ENCODE measurements at places on chromosomes 7 and 10.

- DNase-seq, result no peak
Measured at GRCh38 chr10:61354401-61354975, 98.7 kb downstream of the TMEM26 start.

DNA sequence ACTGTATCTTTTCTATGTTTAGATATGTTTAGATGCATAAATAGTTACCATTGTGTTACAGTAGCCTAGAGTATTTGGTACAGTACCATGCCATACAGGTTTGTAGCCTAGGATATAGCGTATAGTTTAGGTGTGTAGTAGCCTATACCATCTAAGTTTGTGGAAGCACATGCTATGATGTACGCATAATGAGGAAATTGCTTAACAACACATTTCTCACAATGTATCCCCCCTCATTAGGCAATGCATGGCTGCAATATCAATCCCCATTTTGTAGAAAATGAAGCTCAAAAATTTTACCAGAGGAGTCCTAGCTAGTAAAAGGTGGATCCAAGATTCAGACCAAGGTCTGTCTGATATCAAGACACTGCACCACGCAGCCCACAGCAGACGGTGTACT lies 376.4 kb upstream of the NFE2L3 start:
- no peak for DNase-seq

DNA sequence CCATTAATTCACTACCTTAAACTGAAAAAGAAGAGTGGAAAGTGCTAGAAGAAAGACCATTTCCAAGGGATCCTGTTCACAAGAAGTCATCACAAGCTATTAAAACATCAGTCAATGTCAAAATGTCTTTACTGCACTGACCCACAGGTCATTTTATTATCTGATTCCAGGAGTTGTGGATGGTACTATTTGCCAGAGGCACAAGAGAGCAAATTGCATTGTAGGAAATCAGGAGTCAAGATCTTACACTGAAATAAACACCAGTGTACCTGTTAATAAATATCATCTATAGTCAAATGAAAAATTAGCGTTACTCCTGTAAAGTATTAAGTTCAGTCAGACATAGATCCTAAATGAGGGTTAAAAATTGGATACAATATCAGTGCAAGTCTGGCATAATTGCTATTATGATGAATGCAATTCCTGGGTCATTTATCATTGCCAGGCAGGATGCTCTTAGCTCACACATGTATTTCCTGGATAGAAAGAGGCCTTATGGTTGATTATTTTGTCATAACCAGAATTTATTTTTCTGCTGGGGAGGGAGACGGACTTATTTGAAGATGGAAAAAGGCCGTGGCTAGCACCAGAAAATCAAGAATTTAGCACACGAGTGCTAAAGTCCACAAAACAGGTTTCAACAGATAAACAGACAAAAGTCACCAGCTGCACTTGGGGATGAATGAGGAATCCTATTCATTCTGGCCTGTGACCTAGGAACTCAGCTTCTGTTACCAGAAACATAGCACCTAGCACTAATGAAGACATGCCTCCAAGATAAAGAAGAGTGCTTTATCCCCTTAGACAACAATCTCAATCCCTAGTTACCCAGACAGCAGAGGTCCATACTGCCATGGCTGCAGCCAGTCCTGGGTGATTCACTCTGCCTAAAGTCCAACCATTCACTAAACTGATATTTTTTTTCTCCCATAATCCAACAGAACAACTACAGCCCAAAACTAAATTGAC lies 683.1 kb upstream of the POM121L12 start:
- no peak for DNase-seq

- no peak for DNase-seq
Measured at GRCh38 chr7:595621-596010, 76.0 kb upstream of the PDGFA start.

DNA sequence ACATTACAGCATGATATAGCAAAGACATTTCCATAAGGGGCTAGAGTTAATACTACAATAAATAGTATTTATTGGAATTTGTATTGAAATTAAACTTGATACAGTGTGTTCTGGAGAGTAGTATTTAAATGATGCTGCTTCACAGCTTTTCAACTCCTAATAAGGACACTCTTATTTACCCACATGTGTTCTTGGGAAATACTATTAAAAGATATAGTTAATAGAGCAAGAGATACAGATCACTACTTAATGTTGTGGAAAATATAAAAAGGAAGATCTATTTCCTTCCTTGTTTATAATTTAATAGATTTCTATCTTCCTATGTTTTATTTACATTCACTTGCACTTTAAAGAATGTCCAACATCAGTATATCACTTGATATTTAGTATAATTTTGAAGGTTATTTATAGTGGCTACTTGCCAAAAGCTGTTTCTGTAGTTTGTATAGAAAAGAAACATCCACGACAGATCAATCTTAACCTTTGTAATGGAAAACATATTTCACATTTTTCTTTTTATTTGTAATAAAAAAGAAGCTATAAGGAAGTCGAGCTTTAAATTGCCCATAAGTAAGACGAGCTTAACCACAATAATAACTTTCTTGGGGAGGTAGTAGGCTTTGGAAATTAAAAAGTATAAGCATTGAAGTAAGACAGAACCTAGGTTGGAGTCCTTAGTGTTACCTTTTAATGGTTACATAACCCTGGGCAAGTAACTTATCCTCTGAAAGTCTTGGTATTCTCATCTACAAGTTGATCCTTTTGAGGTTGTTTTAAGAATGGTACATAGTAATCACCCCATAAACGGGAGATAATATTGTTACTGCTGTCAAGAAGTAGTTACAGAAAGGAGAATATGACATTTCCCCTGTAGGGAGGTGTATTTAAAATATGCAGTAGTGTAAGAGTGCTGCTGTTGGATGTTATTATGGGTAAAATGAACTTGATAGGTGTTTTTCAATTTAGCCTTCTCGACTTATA lies 32.8 kb downstream of the CPED1 start:
- DNase-seq, result no peak

- no peak for DNase-seq
Measured at GRCh38 chr7:106521541-106521940, 139.4 kb downstream of the CCDC71L start.

DNA sequence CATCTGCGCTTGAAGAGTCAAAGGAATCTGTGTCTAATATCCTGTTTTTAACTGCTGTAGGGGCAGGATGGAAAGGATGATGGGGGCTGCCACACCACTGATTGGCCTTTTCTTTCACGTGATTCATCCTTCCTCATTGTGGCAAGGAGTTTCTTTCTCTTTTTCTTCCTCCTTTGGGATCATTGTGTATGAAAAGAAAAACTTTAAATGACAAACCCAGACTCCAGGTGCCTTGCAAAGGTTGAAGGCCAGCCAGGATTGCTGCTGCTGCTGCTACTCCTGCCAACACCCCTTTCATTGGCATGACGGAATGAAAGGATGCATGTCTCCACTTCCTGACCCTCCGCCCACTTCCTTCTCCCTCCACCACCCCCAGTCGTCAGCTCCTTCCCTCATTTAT lies 6.5 kb upstream of the OIT3 start:
- no peak for DNase-seq

GRCh38 chr10:121404611-121405010 lies 193.6 kb downstream of the FGFR2 start:
- no peak for DNase-seq

GRCh38 chr10:101829561-101830315 lies 11.5 kb upstream of the OGA start:
- DNase-seq, result peak; percentile 25

- DNase-seq, result peak; percentile 90
Measured at GRCh38 chr7:66681491-66682349, 53.0 kb downstream of the KCTD7 start.

GRCh38 chr10:23094786-23095403 lies 484 bp upstream of the MSRB2 start:
- DNase-seq, result no peak

GRCh38 chr10:80632742-80633141 lies 95.0 kb downstream of the SH2D4B start:
- DNase-seq, result no peak

DNA sequence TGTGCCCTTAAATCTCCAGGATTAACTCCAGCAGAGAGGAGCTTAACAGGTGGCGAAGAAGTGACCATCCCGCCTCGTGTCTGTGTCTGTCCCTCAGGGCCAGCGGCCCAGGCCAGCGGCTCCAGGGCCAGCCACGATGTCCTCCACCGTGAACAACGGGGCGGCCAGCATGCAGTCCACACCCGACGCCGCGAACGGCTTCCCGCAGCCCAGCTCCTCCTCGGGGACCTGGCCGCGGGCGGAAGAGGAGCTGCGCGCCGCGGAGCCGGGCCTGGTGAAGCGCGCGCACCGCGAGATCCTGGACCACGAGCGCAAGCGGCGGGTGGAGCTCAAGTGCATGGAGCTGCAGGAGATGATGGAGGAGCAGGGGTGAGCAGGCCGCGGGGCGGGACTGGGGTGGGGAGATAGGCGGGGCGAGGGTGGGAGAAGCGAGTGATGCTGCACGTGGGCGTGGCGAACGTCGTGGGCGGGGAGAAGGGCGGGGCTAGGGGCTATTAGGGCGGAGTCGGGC lies 33.3 kb downstream of the SRRM3 start:
- DNase-seq, result peak; percentile 48

DNA sequence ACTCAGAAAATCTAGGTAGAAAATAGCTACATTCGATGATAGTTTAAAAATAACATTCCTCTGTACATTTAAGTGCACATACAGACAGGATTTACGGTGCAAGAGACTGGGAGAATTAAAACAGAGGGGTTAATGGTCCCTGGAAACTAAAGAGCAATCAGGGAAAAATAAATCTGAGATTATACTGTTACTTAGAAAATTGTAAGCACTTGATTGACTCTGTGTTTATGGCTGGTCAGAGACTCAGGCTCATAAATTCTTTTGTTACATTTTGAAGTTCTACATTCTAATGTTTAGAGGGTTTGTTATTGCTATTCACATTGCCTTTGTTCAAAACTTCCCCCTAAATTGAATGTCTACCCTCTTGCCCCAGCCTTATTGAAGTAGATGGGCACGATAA lies 54.4 kb downstream of the CDCA7L start:
- DNase-seq, result no peak

GRCh38 chr7:76371396-76371795 lies 12.6 kb upstream of the YWHAG start:
- no peak for DNase-seq

DNA sequence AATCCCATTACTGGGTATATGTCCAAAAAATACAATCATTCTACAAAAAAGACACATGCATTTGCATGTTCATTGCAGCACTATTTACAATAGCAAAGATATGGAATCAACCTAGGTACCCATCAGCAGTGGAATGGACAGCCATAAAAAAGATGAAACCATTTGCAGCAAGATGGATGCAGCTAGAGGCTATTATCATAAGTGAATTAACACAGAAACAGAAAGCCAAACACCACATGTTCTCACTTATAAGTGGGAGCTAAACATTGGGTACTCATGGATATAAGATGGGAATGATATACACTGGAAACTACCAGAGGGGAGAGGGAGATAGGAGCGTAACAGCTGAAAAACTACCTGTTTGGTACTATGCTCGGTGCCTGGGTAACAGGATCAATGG lies 154.0 kb downstream of the TMEM26 start:
- DNase-seq, result no peak

- no peak for DNase-seq
Measured at GRCh38 chr7:45716380-45717203, 142.4 kb downstream of the ADCY1 start.

DNA sequence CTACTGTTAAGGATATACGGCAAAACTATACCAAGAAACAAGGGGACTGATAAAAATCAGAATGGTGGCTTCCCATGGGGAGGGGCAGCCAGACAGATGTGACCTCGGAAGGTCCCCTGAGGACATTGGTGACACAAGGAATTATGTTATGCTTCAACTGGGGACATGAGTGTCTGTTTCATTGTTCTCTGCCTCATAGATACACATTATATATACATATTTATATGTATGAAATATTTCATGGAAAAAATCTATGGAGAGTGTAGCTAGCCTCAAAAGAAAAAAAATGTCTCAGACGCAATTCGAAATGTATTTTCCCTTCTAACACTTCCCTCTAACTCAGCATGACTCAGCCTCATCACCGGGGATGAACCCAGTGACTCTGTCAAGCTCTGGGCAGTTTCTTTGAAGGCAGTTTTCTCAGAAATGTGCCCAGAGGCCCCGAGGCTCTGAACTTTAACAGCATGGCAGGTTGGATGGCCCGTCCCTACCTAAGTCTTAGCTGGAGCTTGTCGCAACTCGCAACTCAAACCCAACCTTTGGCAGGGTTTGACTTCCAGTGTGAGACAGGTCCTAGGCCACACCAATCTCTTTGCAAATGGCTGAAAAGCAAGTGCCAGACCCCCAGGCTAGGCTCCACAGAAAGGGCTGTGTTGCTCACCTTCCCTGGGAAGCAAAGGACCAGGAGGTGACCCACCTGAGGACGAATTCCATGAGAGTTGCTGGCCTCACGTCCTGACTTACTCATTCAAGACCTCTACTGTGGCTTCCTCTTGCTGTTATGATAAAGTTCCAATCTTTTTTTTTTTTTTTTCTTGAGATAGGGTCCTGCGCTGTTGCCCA lies 86.9 kb downstream of the CARD11 start:
- no peak for DNase-seq

DNA sequence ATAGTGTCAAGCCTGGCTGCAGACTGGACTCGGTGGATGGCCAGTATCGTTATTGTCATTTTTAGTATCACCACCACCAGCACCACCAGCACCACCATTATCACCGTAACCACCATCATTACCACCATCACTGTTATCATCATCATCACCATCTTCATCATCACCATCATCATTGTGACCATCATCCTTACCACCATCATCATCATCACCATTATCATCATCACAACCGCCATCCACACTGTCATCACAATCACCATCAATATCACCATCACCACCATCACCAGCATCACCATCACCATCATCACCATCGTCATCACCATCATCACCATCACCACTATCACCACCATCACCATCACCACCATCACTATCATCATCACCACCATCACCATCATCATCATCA lies 65.6 kb downstream of the FOXL3 start:
- DNase-seq, result no peak

DNA sequence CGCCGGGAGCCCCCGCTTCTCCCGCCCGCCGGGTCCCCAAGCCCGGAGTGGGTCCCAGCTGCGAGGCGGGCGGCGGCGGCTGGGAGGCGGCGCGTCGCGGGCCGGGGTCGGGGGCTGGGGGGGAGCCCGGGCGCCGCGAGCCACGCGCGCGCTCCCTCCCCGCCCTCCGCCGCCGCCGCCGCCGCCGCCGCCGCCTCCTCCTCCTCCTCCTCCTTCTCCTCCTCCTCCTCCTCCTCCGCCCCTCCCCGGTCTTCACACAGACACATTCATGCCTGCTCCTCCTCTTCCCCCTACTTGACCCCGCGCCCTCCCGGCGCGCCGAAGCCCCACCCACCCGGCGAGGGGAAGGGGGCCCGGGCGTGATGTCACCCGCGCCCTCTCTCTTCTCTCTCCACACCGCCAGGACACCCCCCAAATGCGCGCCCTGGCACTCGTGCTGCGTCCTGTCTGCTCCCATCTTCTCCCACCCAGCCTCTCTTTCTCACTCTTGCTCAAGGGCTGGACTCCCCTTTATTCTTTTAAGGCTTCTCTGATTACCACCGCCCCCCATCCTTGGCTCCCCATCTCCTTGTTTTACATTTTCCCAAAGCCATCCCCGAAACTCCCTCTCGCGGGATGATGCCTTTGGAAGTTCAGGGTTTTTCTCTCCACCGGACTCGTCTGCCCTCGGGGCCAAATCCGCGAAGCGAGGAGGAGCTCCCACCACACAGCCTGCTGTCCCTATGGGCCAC lies 967 bp upstream of the GLI3 start:
- DNase-seq, result no peak

GRCh38 chr10:1715821-1716220 lies 21.5 kb downstream of the ADARB2 start:
- no peak for DNase-seq
